ENCODE measurements at places on chromosomes 7 and 10.

- no peak for DNase-seq
Observed at GRCh38 chr10:10313149-10313835, 704.4 kb upstream of the CELF2 start.

GRCh38 chr10:92801978-92802872 is 46.1 kb upstream of the EXOC6 start:
- DNase-seq: no peak

DNA sequence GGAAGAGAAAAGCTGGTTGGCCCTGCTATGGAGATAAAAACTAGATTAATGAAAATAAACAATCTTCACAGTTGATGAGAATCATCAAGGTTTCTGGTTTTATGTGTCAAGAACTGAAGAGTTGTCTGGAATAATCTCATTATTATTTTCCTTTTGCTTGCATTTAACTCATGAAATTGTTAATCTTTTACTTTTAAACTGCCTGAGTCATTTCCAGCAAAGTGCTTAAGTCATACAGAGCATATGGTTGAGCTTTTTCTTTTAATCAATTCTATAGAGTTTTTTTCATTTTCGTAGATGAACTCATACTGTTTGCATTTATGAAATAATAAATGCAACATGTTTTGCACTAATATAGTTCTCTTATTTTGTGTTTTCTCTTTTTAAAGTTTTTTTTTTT is 747.9 kb downstream of the NXPH1 start:
- no peak for DNase-seq

DNA sequence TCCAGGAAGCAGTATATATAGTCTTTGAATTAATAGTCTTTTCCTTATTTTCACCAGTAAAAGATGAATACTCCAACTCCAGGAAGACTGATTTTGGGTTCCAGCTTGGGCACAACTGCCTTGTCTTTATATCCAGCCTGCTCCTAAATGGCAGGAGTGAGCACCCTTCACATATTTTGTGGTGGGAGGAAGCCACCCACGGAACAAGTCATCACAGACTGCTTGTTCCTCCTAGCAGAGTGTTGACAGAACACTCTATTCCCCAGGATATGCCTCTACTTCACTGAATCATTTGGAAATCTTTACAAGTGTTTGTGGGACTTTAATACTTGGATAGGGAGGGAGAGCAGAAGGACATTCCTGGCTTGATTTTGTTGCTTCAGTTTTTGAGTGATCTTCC is 31.7 kb downstream of the ITPRID1 start:
- no peak for DNase-seq

- DNase-seq: no peak
Observed at GRCh38 chr7:6575281-6576023, 1.8 kb upstream of the ZDHHC4 start.

- peak; percentile 58 for DNase-seq
Observed at GRCh38 chr10:109922976-109923921, at the start of gene XPNPEP1. TSS of gene XPNPEP1 (minus strand) at chr10:109923511. CDS start at chr10:109923433, 78 bp downstream.
